Astrocyte (in vitro differentiated cells and primary cell): ENCODE measurements at places on chromosomes 4 and X. TPM values are rescaled to one million over a fixed set of nuclear protein-coding genes. Genes with fewer than 3 reads are reported as not detected.

Gene PPEF1
- total RNA-seq = 0.14 TPM in 1 of 2 replicates, not detected in the other

DNA sequence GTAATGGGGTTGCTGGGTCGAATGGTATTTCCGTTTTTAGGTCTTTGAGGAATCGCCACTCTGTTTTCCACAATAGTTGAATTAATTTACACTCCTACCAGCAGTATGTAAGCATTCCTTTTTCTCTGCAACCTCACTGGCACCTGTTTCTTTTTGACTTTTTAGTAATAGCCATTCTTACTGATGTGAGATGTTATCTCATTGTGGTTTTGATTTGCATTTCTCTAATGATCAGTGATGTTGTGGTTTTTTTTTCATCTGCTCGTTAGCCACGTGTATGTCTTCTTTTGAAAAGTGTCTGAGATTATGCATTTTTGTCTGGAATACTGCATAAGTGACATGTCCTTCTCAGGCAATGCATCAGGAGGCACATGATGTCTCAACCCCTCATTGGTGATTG, 28.8 kb downstream of the REPS2 start:
- DNase-seq = peak; percentile 27

- DNase-seq = peak; percentile 63
Measured at GRCh38 chrX:15737959-15738902, at the start of gene CA5B. Gene CA5B (plus strand): TSS chrX:15738270. CDS start chrX:15750024, 11,754 bp downstream.

GRCh38 chr4:123050018-123050417, 127.6 kb upstream of the NUDT6 start:
- no peak for DNase-seq
